ENCODE measurements at places on chromosomes 2 and 18. TPM values are rescaled to one million over a fixed set of nuclear protein-coding genes. Genes with fewer than 3 reads are reported as not detected.

DNA sequence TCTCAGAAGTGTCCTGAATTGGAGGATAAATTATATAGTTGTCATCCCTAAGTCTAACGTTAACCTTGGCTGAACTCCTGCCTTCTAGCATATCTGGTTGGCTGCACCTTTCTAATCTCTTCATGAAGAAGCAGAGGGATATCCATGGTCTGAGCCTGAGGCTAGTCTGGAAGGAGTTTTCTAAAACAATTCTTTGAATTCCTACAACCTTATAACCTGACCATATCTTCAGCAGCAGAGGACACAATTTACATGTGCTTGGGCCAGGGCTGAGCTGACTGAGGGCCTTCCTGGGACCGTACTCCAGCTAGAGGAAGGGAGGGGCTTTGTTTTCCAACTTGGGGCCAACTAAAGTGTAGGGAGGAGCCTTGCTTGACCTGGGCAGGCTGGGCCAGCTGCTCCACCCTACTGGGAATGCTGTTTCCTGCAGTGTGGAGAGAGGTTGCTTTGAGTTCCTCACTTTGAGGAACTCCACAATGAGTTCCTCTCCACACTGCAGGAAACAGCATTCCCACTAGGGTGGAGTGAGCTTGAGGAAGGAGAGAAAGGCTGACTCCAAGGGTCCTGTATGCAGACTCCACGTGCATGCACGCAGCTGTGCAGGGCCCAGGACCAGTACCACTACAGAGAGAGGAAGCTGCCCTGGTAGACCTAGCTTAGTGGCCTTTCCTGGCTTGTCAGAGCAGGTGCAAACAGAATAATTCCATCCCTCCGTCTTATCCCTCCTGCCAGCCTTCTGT, 19.6 kb downstream of the CEP68 start:
- peak; percentile 79 for DNase-seq

- no peak for DNase-seq
Observed at GRCh38 chr2:144453486-144454158, 66.3 kb downstream of the ZEB2 start.

DNA sequence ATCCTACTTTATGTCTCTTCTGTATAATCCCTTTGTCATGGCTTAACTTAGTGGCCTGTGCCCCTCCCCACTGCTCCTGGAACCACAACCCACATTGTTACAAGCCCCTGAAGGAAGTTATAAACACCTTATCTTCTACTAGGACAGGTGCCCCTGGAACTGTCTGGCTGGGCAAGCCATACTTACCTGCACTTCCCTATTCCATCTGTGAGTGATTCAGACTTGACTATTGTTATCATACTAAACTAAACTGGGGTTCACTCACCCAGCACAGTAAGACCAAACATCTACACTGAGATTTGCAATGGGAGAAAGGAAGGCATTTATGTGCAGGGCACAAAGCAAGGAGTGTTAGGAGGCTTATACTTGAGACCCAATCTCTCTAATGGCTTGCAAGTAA, 3.7 kb upstream of the UGT1A6 start:
- no peak for DNase-seq

DNA sequence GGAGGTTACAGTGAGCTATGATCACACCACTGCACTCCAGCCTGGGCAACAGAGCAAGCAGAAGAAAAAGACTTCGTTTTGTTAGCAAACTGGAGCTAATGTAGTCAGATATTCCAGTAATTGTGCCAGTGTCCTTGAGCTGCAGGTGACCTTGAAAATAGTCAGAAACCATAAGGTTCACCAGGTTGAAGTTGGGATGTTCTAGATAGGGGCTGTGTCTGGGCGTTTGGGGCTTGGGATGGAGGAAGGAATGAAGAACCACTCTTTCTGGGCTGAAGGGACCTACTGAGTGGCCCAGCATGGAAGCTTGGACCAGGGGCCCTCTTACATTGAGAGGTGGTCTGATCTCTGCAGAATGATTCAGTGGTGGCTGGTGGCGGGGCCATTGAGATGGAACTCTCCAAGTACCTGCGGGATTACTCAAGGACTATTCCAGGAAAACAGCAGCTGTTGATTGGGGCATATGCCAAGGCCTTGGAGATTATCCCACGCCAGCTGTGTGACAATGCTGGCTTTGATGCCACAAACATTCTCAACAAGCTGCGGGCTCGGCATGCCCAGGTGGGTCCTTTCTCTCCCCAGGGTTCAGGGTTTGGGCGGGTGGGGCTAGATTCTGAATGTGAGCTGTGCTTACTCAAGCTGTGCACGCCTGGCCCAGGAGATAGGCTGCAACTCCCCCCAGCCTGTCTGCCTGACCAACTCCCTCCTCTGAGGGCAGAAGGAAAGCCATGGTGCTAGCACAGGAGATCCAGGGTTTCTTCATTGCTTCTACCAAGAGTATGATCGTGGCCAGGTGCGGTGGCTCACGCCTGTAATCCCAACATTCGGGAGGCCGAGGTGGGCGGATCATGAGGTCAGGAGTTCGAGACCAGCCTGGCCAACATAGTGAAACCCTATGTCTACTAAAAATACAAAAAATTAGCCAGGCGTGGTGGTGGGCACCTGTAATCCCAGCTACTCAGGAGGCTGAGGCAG, 17.1 kb downstream of the CCT7 start:
- peak; percentile 28 for DNase-seq

DNA sequence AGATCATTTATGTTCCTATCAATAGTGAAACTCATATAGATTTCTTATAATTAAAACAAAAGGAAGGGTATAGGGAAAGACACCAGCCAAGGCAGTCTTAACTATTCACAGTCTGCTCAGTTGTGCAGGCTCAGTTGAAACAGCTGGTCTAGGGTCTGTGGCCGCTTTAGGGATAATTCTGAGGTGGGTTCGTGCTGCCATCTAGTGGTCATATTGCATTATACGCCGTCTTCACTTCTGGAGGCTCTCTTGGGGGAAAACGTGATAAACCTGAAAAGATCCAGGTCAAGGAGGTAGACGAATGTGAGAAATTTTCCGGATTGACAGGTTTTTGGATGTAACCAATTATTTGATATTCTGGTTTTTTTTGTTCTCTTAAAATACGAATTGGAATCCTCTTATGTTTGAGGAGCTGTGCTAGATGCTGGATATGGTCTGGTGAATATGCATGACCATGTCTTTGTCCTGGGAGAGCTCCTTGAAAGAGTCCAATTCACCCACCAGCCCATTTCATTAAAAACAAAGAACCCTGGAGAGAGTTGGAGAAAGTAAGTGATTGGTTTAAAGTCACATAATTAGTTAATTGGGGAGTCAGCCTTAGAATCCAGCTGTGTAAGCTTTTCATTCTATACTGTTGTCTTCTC, 492.4 kb downstream of the PLCL1 start:
- peak; percentile 89 for DNase-seq

The UGT1A5 gene
- total RNA-seq = not detected

The RAB12 gene
- total RNA-seq = 22.0 TPM

The UBE2F gene
- 34.3 TPM for total RNA-seq

The SLC1A4 gene
- total RNA-seq = 0.73 TPM

The ZNF638 gene
- total RNA-seq = 179 TPM
